Putamen (tissue), 1 donor: ENCODE measurements at places on chromosomes 5 and 9.

GRCh38 chr9:93345643-93346230 lies 105.7 kb upstream of the FAM120A start:
- DNase-seq, result no peak

- no peak for DNase-seq
Measured at GRCh38 chr9:9054354-9054992, 1254.9 kb upstream of the DMAC1 start.

- DNase-seq, result no peak
Measured at GRCh38 chr9:38356851-38357250, 35.7 kb upstream of the ALDH1B1 start.

DNA sequence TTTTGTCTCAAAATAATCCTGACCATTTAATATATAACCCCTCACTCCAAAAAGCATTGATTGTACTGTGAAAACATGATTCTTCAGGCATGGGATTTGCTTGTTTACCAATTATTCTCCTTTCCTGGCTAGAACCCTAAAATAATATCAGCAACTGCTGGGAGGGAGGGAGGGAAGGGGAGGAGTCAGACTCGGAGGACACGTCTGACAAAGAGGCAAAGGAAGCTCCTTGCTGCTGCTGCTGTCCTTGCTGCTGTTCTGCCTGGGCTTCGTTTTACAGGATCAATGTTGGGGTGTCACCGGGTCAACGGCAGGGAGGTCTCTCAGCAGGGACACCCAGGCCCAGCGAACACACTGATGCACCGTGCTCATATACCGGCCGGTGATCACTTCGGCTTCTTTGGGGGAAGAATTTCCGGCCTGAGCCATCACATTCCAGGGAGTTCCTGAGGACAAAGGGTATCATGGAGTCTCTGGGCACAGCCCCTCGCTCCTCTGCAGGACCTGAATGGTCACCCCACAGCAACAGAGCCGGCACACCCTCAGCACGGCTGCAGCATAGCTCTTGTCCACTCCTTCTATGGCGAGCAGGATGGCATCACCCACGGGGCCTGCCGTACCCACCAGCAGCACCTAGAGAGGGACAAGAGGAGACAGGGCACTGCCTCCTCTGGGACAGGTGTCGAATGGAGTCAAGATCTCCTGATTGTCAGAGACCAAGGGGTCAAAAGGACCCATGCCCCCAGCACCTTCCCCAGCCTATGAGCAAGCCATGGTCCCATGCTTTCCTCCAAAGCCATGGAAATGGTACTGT lies 27.9 kb downstream of the MED10 start:
- DNase-seq, result no peak

GRCh38 chr9:109863961-109864360 lies 84.0 kb downstream of the PALM2AKAP2 start:
- no peak for DNase-seq
